HS-27A (cell line): ENCODE measurements at places on chromosomes 7 and 10.

GRCh38 chr7:141928845-141929195 is 12.6 kb downstream of the OR9A4 start:
- DNase-seq = no peak

DNA sequence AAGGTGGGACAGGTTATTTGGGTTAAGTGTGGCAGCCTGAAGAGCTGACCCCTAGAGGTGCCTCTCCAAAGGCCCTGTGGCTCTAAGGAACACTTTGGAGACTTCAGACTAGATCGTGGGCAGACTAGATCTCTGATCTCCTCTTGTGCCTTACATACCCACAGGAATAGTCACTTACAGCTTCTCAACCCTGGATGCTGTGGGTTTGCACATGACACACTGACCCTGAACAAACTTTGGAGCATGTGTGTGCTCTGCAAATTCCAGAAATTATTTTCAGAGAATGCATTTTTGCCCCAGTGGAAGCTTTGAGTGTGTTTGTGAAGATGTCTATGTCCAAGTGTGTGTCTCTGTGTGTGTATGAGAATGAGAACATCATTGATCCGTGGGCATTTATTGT is 119.6 kb downstream of the EMX2 start:
- DNase-seq = no peak

DNA sequence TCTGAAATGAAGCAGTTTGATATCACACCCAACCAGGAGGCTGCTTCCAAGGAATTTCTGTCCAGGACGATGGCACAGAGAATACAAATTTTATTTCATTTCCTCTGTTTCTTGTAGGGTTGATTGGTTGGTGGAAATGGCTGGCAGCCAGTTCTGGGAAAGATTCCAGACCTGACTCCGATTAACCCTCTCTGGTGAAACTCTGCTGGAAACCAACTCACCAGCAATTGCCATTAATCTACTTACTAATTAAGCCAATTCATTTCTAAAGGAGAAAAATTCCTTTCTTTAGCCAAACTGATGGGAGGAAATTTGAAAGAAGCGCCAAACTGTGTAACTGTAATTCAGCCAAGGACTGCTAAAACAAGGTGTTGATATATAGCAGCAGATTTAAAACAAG is 10.7 kb downstream of the PTF1A start:
- DNase-seq = no peak

DNA sequence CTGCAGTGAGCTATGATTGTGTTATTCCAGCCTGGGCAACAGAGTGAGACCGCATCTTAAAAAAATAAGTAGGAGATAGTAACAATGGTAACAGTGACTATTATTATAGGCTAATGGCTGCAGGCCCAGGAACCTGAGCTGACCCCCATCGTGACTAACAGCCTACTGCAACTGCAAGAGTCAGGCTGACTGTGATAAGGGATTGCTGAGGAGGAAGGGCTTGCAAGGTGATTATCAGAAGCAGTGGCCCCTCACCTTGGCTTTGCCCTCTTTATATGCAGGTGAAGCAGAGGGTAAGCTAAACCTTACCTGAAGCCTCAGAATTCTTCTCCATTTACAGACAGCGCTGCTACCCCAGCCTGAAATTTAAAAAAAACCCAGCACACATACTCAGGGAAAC is 83.9 kb upstream of the SDK1 start:
- DNase-seq = no peak

DNA sequence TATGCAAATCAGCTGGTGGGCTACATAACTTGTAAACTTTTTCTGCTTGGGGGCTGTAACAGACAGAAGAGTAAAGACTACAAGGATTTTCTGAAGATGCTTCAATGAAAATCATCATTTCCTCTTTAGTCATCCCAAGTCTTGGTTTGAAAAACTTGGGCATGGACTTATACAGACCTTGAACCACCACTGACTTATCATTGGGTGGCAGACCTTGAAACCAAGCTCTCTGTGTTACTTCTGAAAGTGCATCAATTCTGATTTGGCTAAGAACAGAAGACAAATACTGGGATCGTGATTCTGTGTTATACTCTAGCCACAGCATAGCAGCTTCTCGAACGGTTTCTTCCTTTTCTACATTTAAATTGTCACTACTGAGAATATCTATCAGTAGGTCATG is 21.3 kb downstream of the KBTBD2 start:
- DNase-seq = no peak

GRCh38 chr7:121273467-121274167 is 55.2 kb upstream of the WNT16 start:
- no peak for DNase-seq

DNA sequence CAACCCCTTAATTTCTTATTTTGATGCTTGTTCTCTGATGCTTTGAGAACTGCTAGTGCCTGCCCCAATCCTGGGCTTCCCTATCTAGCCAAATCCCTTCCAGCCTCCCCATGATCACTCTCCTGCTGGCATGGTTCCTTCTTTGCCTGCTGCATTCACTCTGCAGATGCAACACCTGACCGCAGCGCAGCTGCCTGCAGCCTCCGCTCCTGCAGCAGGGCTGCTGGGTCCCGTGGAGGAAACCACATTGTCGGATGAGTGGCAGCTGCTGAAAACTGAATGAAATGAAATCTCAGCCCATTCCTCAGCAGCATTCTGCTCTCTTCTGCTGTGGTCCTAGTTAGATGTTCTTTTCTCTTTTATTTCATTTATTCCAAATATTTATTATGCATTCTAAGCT is 320.3 kb downstream of the CCDC3 start:
- no peak for DNase-seq

- DNase-seq = no peak
These were observed 8.5 kb upstream of the ATE1 start for GRCh38 chr10:121936295-121936694.

- DNase-seq = no peak
These were observed 560.0 kb upstream of the KCND2 start for GRCh38 chr7:119712886-119713462.

- DNase-seq = no peak
These were observed 308.1 kb upstream of the PFKP start for GRCh38 chr10:2759233-2759632.

DNA sequence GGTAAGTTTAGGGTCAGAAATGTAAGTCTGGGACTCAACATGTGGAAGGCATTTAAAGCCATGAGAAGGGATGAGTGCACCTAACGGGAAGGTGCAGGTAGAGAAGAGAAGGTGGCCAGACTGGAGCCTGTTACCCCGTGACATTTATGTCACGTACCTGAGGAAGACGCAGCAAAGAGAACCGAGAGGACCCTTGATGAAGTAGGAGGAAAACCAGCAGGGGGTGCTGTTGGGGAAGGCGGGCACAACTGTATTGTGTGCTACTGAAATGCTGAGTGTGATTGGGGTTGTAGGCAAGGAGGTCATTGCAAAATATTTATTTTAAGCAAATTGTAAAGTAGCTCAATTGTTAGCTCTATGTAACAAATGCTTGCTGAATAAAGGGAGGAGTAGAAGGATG is 338.2 kb upstream of the PRKCQ start:
- DNase-seq = no peak

DNA sequence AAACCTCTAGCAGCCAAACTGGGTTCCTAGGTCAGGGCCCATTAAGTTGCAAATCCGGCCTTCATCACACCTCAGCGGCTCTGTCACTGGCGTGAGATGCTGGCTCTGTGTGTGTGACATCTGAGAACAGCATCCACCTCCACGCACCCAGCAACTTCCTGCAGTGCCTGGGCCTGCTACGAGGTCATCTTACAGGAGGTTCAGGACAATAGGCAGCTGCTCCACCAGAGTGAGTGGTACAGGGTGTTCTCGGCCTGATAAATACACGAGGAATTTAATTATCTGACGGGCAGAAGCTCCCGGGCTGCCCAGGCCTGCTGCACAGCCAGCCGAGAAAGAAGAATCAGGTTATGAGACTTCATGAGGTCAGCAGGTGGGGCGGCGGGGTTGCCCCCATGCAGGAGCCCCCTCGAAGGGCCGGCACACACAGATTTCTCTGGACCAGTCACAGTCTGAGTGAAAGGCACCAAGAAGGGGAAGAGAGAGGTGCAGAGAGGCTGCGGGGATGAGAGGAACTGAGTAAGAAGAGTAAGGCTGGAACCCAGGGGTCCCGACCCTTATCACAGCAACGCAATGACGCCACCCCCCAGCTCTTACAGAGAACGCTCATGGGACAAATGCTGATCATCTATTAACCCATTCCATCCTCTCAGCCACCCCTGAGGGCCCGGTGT is 49.3 kb downstream of the CALML3 start:
- no peak for DNase-seq

DNA sequence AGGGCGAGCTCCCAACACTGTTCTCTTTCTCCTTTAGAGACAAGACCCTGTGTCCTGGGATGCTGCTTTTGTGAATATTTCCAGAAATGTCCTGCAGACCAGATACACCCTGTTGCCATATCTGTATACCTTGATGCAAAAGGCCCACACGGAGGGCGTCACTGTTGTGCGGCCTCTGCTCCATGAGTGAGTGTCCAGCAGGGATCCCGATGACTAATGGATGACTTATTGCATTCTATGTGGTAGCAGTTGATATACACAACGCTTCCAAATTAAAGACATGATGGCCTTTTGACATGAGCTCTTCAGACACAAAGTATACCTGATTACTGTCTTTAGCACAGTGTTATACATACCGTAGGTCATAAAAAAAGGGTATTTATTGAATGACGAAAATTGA is 45.0 kb upstream of the MGAM2 start:
- no peak for DNase-seq

GRCh38 chr7:141568227-141568626 is 17.0 kb downstream of the AGK start:
- no peak for DNase-seq

GRCh38 chr7:120742372-120742771 is 115.6 kb downstream of the TSPAN12 start:
- DNase-seq = no peak

DNA sequence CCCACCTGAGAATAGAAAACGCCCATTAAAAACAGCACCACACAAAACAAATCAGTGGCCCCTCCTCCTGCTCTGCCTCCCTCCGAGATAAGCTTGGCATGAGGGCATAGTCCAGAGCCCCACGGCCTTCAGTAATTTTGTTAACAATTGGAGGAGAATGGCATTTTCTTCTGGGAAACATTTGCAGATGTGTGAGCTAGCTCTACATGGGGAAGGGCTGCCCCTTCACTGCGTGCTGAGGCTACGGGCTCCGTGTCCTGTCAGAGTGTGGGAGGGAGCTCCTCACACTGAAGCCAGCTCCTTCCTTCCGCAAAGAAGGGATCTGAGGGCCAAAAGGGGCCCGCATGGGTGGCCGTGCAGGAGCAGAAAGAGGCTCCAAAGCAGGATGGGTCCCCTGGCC is 15.2 kb downstream of the GRK5 start:
- no peak for DNase-seq

DNA sequence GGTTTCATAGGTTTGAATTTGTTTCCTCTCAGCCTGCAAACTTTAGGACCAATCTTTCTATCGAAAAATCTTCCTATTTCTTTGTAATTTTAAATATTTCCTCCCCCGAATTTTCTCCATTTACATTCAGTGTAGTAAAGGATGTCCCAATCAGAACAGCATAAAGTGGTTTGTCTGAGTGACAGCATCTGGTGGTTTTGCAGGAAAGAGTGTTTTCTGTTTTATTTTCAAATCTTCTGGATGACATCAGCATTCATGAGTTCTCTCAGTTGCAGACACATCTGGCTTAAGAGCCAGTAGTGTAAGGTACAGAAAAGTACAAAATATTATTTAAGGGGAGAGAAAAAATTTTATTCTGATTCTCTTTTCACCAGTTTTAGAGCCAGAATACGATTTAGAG is 634.8 kb downstream of the PHTF2 start:
- DNase-seq = no peak

GRCh38 chr10:119131512-119132240 is 27.8 kb downstream of the DENND10 start:
- no peak for DNase-seq

DNA sequence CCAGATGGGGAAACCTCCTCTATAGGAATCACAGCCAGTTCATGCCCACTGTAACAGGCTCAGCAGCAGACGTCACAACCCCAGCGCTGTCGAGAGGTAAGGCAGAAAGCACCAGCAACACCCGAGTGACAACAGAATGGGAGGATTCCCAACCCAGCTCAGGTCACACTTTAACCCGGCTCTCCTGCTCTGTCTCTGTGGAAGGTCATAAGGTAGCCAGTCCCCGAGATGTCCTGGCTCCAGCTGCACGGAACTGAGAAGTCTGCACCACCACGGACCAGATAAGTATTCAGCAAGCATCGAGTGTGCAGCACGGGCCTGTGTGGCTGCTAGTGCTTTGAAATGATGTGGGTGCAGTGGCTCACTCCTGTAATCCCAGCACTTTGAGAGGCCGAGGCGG is 236.7 kb upstream of the TCERG1L start:
- no peak for DNase-seq

DNA sequence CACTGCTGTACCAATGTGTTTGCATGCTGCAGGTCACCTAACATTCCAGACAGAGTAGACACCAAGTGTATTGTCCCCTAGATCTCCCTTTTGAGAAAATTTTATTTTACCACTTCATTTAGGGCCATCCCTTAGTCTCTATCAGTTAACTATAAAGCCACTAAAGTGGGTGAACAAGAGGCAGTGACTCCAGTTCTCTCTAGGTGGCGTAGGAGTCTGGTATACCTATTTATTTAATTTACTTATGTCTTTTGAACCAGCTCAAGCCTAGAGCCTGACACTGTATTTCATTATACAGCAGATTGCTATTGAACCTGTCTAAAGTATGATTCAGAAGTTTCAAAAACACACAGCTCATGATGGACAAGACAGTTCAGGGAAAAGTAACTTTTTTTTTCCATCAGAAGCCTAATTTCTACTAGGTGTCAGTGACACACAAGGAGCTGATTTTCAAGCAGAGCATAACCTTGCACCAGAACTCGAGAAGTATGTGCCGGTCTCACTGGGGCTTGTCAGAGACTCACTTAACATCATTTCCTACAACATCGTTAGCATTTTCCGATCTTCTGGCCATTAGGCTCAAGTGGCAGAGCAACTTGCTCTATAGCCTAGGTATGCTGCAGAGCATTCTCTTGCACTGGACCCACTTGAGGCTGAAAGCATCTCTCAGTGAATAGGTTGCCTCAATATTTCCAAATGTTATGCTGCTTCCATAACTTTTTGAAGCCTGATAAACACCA is 175.4 kb downstream of the CDC14C start:
- DNase-seq = no peak

DNA sequence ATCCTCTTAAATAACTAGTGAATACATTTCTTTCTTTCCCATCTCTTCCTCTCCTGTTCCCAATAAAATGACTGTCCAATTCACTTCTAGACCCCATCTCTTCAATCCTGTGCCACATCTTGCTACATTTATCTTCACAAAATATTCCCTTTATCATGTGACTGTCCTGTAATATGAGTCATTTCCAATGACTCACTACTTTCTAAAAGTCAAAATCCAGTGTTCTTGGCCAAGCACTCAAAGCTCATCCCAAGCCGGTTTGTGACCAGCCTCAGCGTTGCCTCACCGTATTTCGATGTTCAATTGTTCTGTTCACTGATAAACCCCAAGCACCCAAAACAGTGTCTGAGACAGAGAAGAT is 104.7 kb downstream of the PARD3 start:
- no peak for DNase-seq
